B cell (primary cell): ENCODE measurements at places on chromosomes 6 and 20. TPM values are rescaled to one million over a fixed set of nuclear protein-coding genes. Genes with fewer than 3 reads are reported as not detected.

DNA sequence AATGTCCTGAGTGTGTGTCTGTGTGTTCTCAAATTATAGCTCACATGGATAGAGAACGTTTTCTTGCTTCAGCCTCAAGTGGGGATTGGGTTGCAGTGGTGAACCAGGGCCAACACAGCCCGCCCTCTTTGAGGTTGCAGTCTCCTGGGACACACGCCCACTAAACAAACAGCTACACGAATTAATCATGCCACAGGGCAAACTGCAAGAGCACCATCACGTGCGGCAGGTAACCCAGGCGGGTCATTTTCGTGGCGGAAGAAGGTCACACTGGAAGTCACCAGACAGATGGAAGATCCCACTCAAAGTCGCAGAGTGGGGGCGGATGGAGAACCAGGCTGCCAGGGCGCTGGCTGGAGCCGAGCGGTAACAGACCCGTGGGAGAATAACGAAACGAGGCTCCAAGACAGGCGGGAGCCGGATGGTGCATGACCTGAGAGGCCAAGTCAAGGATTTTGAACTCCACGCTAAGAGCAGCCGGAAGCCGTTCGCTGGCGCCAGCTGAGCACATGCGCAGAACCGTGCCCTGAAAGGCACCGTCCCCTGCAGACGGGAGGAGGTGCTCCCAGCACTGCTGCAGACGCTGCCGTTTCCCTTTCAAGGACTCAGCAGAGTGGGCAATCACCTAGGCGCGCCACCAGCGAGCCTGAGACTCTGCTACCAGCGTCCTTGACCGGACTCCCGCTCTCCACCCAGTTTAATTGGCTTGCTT is 10.7 kb downstream of the DLL1 start:
- H3K4me1 ChIP-seq = peaks cover 18% of the 10 kb centered on the region
- H3K36me3 ChIP-seq = no peaks in the 10 kb centered on the region
- peak; percentile 76 for DNase-seq

DNA sequence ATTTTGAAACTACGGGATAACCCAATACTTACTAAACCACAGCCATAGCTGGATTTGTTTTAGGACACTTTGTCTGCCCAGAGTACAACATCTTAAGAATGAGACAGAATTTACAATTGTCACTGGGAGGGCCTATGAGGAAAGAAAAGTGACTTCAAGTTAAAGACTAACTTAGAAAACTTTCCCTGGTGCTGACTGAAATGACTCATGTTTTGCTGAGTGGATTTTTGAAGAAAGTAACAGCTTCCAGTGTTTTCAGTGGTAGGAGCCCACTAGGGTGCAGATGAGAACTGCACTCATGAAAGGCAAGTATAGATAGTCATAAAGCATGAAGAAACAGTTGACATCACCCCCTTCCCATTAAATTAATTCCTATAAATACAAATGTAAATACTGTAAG is 988.2 kb upstream of the MAP3K7 start:
- no peaks in the 10 kb centered on the region for H3K4me1 ChIP-seq
- no peak for DNase-seq
- no peaks in the 10 kb centered on the region for H3K36me3 ChIP-seq
- H3K27me3 ChIP-seq = no peaks in the 10 kb centered on the region
- H3K4me3 ChIP-seq = no peak overlapping the region

The MATN4 gene
- not detected in 2 replicates for polyA plus RNA-seq

- peaks cover 4% of the 10 kb centered on the region for H3K4me1 ChIP-seq
- H3K36me3 ChIP-seq = no peaks in the 10 kb centered on the region
- no peaks in the 10 kb centered on the region for H3K27me3 ChIP-seq
- DNase-seq = no peak
- no peak overlapping the region for H3K27ac ChIP-seq
Observed at GRCh38 chr6:83006270-83006905, 59.3 kb downstream of the UBE3D start.
